H7 (cell line): ENCODE measurements at places on chromosomes 3 and 15.

- DNase-seq: peak; percentile 3
Observed at GRCh38 chr3:24582431-24583403, 88.1 kb upstream of the THRB start.

- DNase-seq: no peak
Observed at GRCh38 chr3:131849616-131850015, 185.2 kb downstream of the CPNE4 start.

DNA sequence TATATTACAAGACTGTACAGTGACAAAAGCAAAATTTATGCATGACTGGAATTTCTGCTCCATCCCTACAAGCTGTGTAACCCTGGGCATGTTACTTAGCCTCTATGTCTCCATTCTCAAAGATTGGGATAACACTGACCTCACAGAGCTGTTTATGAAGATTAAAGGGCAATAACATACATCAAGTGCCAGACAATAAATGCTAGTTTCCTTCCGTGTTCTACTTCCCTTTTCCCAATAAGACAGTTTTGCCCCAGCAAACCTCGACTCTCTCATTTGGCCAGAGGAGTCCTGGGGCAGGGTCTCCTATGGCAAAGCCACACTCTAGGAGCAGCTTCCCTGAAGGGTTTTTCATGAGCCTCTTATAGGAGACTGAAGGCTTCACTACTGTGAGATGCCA lies 7.5 kb downstream of the HEXA start:
- no peak for DNase-seq

DNA sequence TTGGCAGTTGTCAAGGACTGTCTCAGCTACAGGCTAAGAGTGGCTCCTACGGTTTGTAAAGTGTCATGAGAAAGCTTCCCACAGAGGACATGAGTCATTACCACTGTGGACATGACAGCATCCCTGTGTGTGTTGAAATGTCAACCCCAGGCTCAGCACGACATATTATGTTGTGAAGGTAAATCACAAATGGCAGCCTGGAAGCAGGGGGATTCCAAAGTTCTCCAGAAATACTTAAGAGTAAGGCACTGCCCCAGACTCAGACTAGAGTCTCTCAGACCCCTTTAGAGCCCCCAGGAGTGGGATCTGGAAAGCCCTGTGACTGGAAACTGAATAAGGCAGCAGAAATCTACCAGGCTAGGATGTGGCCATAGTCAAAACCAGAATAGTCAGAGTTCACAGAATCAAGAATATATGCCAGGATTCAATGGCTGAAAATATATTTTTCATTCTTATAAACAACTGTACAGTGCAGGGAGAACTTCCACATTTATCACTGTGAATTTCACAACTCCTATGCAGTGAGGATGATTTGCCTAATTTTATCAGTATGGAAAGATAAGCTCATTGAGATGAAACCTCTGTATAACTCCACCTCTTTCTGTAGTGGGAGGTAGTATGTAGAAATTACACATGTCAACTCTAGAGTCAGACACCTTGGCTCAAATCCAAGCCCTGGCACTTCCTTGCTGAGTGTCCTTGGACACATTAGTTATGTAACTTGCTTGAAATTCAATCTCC lies 237.1 kb upstream of the CFAP20DC start:
- no peak for DNase-seq

DNA sequence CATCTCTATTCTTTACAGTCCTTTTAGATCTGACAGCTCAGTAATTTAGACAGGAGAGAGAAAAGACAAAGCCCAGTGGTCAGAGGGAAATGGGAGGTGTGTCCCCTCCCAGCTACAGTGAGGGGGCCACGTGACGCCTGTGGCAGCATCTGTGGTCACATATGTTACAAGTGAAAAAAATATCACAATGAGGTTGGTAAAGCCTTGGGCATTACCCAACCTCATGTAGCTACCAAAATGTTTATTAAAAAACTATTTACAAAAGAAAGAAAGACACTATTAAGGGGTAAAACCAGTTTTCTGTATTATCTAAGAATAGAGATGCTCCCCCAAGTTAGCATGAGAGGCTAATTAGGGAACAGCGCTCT lies 42.9 kb upstream of the PLCL2 start:
- DNase-seq: no peak

- DNase-seq: peak; percentile 79
Observed at GRCh38 chr3:127524296-127524896, 66.1 kb downstream of the TPRA1 start.

DNA sequence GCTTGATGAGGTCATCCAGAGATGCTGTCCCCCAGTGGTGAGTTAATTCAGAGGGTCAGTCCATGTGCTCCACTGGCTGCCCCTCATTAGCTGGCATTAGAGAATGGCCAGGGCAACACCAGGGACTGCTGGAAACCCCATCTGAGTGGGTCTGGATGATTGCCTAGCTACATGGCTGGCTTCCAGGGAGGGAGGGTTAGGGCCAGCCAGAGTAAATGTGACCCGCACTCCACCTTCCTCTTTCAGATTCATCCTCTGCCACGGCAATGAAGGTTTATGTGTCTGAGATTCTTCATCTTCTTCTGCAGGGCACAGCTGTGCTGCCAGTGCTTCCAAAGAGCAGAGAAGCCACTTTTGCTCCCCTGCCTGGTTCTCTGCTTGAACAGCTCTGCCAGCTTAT lies 391.9 kb downstream of the OCA2 start:
- no peak for DNase-seq

DNA sequence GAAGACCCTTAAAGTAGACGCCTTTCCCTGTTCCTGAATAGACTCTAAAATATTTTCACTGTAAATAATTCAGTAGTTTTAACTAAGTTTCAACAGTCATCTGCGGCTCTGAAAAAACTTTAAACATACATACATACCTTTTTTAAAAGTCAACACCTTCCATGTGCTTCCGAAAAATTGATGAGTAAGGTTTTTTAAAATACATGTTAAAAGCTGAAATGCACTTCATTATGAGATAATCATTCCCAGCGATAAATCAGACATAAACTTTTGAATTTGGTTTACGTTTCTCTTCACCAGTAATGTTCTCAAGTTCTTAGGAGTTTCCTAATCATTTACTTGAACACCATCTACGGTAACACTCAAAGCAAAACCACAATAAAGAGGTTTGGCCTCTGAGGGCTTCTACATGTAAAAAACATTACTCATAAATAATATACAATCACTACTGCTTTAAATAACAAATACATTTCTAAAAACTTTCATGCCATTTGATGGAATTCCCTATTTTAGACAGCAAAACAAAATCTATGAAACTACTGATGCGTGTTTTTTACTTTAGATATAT lies 403.5 kb downstream of the SHQ1 start:
- DNase-seq: no peak

GRCh38 chr3:137047240-137047639 lies 89.5 kb downstream of the IL20RB start:
- peak; percentile 61 for DNase-seq

GRCh38 chr3:111366515-111366914 lies 175.5 kb upstream of the CD96 start:
- DNase-seq: no peak

GRCh38 chr3:64042952-64043351 lies 19.7 kb upstream of the PSMD6 start:
- no peak for DNase-seq

DNA sequence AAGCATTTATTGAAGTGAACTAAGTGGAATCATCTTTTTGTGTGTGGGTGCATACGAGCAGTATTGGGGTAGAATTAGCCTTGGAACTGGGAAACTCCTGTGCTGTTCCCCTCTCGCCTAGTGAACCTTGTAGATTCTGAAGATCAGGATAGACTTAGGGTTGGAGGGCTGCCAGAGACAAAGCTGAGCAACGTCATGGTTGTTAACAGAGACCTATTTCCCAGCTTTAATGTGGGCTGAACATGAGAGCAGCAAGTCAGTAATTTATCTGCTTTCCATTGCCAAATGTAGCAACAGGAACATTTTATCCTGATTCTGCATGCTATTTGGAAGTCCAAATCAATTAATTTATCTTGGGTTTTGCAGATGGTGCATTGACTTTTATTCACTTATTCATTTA lies 246.6 kb downstream of the IL20RB start:
- no peak for DNase-seq

GRCh38 chr3:17742102-17742879 lies at the start of gene TBC1D5:
TBC1D5 (minus strand) TSS chr3:17742631; CDS start chr3:17508570, 234,061 bp downstream.
- DNase-seq: peak; percentile 93

GRCh38 chr3:137097852-137098251 lies 140.1 kb downstream of the IL20RB start:
- DNase-seq: no peak

DNA sequence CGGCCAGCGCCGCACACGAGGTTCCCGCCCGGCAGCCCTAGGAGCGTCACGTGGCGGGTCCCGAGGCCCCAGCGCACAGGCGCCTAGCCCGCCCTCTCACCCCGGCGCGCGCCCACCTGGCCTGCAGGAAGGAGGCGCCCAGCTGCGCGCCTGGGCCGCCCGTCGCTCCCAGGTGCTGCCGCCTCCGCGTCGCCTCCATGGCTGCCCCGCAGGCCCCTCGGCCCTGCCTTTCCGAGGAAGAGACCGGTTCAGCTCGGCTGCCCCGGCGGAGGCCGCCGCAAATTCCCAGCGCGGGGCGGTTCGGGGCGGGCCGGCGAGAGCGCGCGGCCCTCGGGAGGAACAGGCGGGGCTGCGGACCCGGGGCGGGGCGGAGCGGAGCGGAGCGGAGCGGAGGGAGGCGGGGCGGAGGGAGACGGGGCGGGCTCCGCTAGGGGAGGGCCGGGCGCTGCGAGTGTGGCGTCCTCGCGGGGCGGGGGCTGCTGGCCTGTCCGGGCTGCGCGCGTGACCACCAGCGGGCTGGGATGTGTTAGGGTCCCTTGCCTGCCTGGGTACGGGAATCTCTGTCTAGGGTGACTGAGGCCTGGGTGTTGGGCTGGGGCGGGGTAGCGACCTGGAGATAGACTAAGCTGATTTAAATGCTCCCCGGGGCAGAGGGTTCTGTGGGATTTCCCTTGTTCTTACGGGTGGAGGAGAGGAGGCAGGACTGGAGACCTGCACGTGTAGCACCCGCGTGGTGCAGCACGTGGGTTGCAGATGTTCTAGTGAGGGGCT lies at the start of gene CLN6:
TSS of gene CLN6 (minus strand) at position 343 of the 771 bp plus-strand sequence. CDS start at position 199, 144 bp downstream.
- DNase-seq: peak; percentile 99
